ENCODE measurements at places on chromosomes 13 and 19. TPM values are rescaled to one million over a fixed set of nuclear protein-coding genes. Genes with fewer than 3 reads are reported as not detected.

- H3K4me3 ChIP-seq = no peak overlapping the region
- H3K4me1 ChIP-seq = no peaks in the 10 kb centered on the region
- H3K27ac ChIP-seq = no peak overlapping the region
- no peaks in the 10 kb centered on the region for H3K36me3 ChIP-seq
- DNase-seq = no peak
These were observed 250.0 kb downstream of the RGCC start for GRCh38 chr13:41707194-41707821.

ZNF426 gene
- polyA plus RNA-seq = 8.3 TPM

NPHS1 gene
- polyA plus RNA-seq = not detected

DNA sequence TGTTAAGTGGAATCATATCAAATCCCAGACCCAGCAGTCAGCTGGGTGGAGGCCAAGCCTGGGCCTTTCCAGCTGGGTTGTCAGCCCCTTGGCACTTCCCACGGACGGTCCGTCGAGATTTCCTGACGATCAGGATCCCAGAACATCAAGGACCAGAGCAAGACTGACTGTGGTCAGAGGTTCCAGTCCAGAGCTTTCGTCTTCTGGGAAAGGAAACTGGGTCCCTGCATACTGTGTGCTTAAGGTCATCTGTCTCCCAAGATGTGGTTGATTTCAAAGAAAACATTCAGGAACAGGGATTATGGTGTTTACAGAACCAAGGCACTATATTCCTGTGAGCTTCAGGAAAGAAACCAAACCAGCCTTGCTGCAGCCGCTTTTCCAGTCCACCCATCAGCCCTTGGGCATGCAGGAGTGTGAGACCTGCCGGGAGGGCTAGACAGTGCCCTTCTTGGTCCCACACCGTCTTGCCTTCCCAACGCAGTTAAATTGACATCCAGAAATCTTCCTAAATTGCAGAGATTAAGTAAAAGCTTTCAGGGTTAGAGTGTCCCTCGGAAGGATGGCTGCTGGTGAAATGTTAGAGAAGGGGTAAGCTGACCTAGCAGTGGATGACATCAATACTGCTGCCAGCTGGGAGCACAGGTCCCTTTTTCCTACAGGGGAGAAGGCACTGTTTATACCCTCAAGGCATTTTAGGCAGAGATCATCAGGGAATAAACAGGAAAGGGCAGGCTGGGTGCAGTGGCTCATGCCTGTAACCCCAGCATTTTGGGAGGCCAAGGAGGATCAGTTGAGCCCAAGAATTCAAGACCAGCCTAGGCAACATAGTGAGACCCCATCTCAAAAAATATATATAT, 5.0 kb upstream of the C19orf33 start:
- H3K27ac ChIP-seq = no peak overlapping the region
- H3K4me3 ChIP-seq = no peak overlapping the region
- no peaks in the 10 kb centered on the region for H3K27me3 ChIP-seq
- no peaks in the 10 kb centered on the region for H3K36me3 ChIP-seq
- no peaks in the 10 kb centered on the region for H3K4me1 ChIP-seq

ADAMTSL5 gene
- 0.83 TPM for polyA plus RNA-seq

MAMSTR gene
- 0.33 TPM for polyA plus RNA-seq

DNA sequence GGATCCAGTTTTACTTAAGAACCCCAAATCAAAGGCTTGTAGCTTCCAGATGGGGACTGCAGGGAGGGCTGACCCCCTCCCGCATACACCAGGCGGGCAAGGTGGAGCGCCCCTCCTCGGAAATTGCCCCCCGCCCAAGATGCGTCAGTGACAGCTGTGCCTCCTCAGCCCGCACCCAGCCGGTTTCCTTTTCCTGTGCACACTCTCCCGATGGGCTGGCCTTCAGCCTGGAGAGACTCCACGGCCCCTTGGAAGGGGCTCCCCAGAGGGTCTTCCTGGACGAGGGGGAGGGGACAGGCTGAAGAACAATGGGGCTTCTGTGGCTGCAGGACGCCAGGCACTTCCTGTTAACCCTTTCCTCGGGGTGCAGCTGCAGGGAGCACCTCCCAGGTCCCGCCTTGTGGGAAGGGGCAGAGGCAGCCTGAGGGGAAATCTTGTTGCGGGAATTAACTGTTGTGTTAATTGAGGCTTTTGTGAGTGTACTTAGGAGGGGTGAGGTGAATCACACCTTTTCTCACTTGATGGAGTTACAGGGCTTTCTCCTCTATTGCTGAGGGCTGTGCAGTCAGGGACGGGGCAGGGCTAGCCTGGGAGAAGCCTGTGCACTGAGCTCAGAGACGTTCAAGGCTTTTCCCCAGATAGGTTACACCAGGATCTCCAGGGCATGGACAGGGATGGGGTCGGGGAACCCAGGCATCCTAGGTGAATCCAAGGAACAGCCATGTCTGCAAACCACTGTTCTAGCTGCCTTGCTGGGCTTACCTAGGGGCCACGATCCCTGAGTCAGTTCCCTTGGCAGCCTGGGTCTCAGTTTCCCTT, 14.3 kb downstream of the IER2 start:
- H3K27ac ChIP-seq = peak overlapping the region; percentile 85
- DNase-seq = no peak
- H3K36me3 ChIP-seq = no peaks in the 10 kb centered on the region
- peak overlapping the region; percentile 23 for H3K4me3 ChIP-seq
- H3K4me1 ChIP-seq = peaks cover 58% of the 10 kb centered on the region

DNA sequence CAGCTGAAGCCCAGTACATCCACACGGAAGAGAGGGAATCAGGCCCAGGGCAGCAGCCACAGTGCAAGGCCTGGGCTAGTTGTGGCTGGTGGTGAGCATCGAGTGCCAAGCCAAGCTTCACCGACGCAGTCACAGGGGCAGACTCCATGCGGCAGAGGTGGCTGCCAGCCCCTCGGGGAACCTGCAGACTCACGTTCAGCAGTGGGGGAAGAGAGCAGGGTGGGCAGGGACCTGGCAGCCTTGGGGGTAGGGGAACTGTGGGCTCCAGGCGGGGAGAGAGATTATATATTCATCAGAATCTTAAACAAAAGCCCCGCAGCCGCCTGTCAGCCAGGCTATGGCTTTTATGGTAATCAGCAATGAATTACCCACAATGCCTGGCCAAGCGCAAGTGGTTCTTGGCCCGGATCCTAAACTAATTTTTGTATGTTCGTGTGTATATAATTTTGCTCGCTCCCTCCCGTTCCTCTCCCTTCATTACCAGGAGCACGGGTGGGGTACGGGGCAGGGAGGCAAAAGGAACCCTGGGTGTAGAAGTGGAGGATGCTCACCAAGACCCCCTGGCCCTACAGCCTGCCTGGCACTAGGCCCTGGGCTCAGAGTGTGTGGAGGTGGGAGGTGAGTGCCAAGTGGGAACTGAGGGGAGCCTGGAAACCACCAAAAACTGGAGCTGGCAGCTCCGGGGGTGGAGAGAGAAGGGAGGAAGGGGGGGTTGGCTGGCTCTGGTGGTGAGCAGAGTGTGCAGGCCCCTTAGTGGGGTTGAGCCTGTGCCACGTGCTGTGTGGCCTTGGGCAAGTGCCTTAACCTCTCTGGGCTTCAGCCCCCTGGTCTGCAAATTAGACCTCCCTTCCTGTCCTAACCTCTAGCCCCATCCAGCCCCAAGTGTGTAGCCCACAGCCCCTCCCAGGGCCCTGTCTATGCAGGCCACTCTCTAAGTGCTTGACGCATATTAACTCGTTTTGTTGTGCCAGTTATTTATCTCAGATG, 31.9 kb downstream of the PTPRS start:
- H3K4me3 ChIP-seq = no peak overlapping the region
- no peak for DNase-seq
- H3K27ac ChIP-seq = no peak overlapping the region
- no peaks in the 10 kb centered on the region for H3K36me3 ChIP-seq
- H3K27me3 ChIP-seq = no peaks in the 10 kb centered on the region

DNA sequence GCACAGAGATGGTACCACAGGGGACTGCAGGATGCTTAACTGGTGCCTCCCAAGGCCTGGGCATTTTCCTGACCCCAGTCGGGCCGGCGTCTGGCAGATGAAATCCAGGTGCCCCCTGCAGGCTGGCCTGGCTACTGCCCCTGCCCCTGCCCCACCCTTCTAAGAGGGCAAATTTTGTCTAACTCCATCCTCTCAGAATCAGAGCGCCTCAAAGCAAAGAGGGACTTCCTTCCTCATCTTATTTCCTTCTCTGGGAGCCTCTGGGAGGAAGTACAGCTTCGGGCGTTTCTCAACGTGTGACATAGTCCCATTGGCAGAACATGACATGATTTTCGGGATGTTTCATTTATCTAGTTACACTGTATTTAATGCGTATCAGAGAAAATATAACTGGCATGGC, 2.7 kb downstream of the PRKACA start:
- H3K36me3 ChIP-seq = no peaks in the 10 kb centered on the region
- no peak for DNase-seq
- H3K27ac ChIP-seq = no peak overlapping the region

- peaks cover 9% of the 10 kb centered on the region for H3K36me3 ChIP-seq
- peaks cover 44% of the 10 kb centered on the region for H3K4me1 ChIP-seq
- no peaks in the 10 kb centered on the region for H3K27me3 ChIP-seq
- peak overlapping the region; percentile 78 for H3K27ac ChIP-seq
These were observed 15.0 kb downstream of the CIC start for GRCh38 chr19:42284066-42284501.

GRCh38 chr13:30446126-30446500, 19.6 kb downstream of the HMGB1 start:
- H3K27ac ChIP-seq = peak overlapping the region; percentile 64
- no peaks in the 10 kb centered on the region for H3K36me3 ChIP-seq
- H3K4me1 ChIP-seq = peaks cover 43% of the 10 kb centered on the region
- peak overlapping the region; percentile 48 for H3K4me3 ChIP-seq
- no peak for DNase-seq
- H3K27me3 ChIP-seq = no peaks in the 10 kb centered on the region

GRCh38 chr13:102793611-102794355, 5.0 kb downstream of the POGLUT2 start:
- no peak overlapping the region for H3K4me3 ChIP-seq
- peaks cover 2% of the 10 kb centered on the region for H3K4me1 ChIP-seq
- H3K27me3 ChIP-seq = no peaks in the 10 kb centered on the region

DNA sequence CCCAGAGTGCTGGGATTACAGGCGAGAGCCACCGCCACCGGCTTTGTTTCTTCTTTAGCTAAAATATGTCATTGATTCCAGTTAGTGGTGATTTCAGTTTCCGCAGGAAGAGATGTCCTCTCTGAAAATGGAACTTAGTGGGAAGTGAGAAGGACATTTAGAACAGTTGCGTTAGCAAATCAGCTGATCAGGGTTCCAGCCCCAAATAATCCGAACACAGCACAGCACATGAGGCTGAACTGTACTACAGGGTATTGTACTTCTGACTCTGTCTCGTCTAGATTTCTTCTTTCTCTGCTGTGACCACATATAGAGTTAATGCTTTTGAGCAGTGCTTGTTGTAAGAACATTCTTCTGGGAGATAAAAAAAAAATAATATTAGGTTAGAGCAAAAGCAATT, 314.4 kb downstream of the MYO16 start:
- no peak for DNase-seq
- no peak overlapping the region for H3K27ac ChIP-seq
- H3K36me3 ChIP-seq = no peaks in the 10 kb centered on the region
- no peaks in the 10 kb centered on the region for H3K27me3 ChIP-seq
- H3K4me1 ChIP-seq = no peaks in the 10 kb centered on the region
- no peak overlapping the region for H3K4me3 ChIP-seq

DNA sequence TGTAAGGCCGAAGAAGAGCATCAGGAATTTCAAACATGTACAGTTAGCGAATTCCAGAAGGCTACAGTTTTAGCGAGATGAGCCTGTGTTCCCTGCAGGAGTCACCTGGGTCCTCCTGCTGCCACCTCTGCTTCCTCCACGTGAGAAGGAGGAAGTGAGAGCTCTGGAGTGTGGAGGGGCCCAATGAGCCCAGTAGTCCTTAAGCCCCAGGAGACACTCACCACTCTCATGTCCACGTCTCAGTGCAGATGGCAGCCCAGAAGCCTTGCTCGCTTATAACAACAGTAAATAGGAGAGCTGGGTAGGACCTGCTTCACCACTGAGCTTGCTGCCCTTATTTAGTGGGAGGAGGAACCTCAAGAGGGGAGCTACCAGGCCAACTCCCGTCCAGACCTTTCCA, 44.3 kb downstream of the SERP2 start:
- peaks cover 3% of the 10 kb centered on the region for H3K27me3 ChIP-seq
- no peaks in the 10 kb centered on the region for H3K4me1 ChIP-seq
- no peak overlapping the region for H3K27ac ChIP-seq
- H3K4me3 ChIP-seq = no peak overlapping the region
- H3K36me3 ChIP-seq = no peaks in the 10 kb centered on the region

RASGRP4 gene
- polyA plus RNA-seq = 3.8 TPM

- H3K36me3 ChIP-seq = no peaks in the 10 kb centered on the region
- H3K27me3 ChIP-seq = no peaks in the 10 kb centered on the region
- H3K4me1 ChIP-seq = no peaks in the 10 kb centered on the region
- no peak overlapping the region for H3K27ac ChIP-seq
These were observed 525.6 kb downstream of the DCT start for GRCh38 chr13:93953841-93954240.

- no peaks in the 10 kb centered on the region for H3K36me3 ChIP-seq
- peak; percentile 93 for DNase-seq
- no peaks in the 10 kb centered on the region for H3K27me3 ChIP-seq
- no peak overlapping the region for H3K4me3 ChIP-seq
- peak overlapping the region; percentile 76 for H3K27ac ChIP-seq
These were observed 19.1 kb downstream of the GPR183 start for GRCh38 chr13:99288089-99288488.

GRCh38 chr13:114272977-114273376, 8.4 kb upstream of the UPF3A start:
- H3K4me3 ChIP-seq = no peak overlapping the region
- H3K4me1 ChIP-seq = peaks cover 3% of the 10 kb centered on the region
- DNase-seq = no peak
- H3K36me3 ChIP-seq = peaks cover 8% of the 10 kb centered on the region

GRCh38 chr19:38013913-38014580, 107.0 kb downstream of the SIPA1L3 start:
- no peaks in the 10 kb centered on the region for H3K27me3 ChIP-seq
- no peak overlapping the region for H3K27ac ChIP-seq
- H3K4me3 ChIP-seq = no peak overlapping the region

GRCh38 chr19:14061081-14061749, 661 bp downstream of the PALM3 start:
- H3K4me1 ChIP-seq = no peaks in the 10 kb centered on the region
- H3K27ac ChIP-seq = no peak overlapping the region
- H3K4me3 ChIP-seq = no peak overlapping the region
- H3K36me3 ChIP-seq = no peaks in the 10 kb centered on the region

- no peaks in the 10 kb centered on the region for H3K36me3 ChIP-seq
- H3K27me3 ChIP-seq = no peaks in the 10 kb centered on the region
- no peaks in the 10 kb centered on the region for H3K4me1 ChIP-seq
- no peak overlapping the region for H3K4me3 ChIP-seq
These were observed 1606.4 kb upstream of the PRR20A start for GRCh38 chr13:55534306-55534705.
